ENCODE measurements at places on chromosomes 3 and 15.

- no peak for DNase-seq
These were observed 79.0 kb downstream of the SERPINI1 start for GRCh38 chr3:167814441-167814951.

GRCh38 chr15:25236143-25236860 is 202.5 kb downstream of the UBE3A start:
- DNase-seq: no peak

- DNase-seq: no peak
These were observed 45.9 kb downstream of the FAM43A start for GRCh38 chr3:194731506-194732073.

GRCh38 chr15:101803676-101804075 is 367 bp downstream of the OR4F6 start:
- DNase-seq: no peak

- DNase-seq: no peak
These were observed 228.6 kb upstream of the CMC1 start for GRCh38 chr3:28012830-28013229.

DNA sequence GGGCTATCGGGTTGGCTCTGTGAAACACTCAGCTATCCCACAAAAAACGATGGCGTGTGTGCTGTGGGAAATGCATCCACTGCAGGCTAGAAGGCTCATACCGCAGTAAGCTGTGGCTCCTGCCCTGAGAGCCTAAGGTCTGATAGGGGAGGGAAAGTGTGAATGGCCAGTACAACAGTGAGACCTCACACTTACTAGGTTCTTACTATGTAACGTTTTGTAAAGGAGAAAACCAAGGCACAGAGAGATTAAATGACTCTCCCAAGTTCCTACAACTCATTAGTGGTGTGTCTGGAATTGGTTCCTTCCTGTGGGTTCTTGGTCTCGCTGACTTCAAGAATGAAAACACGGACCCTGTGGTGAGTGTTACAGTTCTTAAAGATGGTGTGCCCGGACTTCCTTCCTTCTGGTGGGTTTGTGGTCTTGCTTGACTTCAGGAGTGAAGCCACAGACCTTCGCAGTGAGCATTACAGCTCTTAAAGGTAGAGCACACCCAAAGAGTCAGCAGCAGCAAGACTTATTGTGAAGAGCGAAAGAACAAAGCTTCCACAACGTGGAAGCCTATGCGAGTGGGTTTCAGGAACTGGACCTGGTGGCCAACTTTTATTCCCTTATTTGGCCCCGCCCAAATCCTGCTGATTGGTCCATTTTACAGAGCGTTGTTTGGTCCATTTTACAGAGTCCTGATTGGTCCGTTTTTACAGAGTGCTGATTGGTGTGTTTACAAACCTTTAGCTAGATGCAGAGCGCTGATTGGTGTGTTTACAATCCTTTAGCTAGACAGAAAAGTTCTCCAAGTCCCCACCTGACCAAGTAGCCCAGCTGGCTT is 161.7 kb downstream of the POLR2M start:
- DNase-seq: no peak

DNA sequence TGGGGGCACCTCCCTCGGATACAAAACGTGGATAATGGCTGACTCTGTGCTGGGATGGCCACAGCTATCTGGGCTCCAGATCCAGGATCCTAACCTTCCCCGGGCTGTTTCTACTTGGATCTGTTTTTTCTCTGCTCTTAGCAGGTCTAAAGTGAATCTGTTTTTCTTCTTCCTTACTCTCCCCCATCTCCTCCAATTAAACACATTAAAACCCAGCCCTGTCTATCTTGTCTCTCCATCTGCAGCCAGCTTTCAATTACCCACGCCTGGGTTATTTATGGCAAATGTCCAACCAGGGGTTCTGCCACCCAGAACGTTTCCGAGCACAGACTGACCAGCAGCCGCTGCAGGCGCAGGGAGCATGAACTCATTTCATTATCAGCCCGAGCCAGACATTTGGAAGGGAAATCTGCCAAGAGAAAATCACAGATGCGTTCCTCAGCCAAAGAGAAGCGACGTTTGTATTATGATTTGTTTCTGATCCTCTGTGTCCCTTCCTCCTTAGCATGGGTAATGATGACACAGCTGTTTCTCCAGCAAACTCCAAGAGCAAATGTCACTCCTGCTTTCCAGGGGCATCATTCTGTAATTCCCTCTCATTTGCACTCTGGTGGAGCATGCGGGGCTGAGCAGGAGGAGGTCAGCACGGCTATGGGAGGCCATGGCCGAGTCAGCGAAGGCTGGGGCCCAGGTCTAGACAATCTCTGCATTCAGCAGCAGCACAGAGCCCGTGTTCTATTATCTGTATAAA is 42.0 kb downstream of the UMPS start:
- no peak for DNase-seq

DNA sequence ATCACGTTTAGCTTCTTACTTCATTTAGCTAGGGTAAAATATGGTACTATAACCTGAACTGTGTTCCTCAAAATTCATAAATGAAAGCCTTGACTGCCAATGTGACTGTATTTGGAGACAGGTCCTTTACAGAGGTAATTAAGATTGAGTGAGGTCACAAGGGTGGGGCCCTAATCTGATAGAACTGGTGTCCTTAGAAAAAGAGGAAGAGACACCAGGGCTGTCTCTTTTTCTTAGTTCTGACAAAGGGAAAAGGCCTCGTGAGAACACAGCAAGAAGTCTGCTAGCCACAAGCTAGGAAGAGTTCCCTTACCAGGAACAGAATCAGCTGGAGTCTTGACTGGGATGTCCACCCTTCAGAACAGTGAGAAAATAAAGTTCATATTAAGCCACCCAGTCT is 162.7 kb downstream of the GMNC start:
- DNase-seq: no peak

DNA sequence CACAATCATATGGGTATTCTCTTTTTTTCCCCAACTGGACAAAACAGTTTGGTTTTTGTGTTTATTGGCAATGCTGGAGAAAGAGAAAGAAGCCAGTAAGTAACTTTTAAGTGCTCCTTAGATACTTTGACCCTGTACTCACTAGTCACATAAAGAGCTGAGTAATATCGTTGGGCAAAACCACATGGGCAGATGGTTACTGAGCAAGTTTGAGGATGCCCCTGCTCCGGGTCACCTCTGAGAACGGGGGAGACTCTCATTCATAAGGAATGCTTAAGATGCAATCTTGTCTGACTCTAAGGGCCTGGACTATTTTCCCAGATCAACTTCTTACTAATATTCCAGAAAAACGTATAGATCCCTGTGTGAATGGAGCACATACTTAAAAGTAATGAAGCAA is 106.4 kb upstream of the SLC2A2 start:
- DNase-seq: no peak

GRCh38 chr15:79002581-79002980 is 57.7 kb upstream of the CTSH start:
- DNase-seq: no peak

- DNase-seq: no peak
These were observed 52.6 kb downstream of the NSUN3 start for GRCh38 chr3:94115482-94115881.

- DNase-seq: no peak
These were observed 93.1 kb downstream of the AKAP13 start for GRCh38 chr15:85473455-85473854.

- no peak for DNase-seq
These were observed 219.0 kb upstream of the PROK2 start for GRCh38 chr3:72003936-72004335.

DNA sequence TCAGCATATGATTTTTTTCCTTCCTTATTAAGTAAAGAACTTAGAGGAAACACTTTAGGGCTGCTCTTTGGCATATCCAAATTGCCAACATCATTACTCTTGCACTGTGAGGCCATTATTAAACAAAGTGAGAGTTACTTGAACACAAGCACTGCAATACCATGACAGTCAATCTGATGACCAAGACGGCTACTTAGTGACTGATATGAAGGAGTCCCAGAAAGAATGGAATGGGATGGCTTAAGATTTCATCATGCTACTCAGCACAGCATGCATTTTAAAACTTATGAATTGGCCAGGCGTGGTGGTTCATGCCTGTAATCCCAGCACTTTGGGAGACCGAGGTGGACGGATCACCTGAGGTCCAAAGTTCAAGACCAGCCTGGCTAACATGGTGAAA is 55.2 kb downstream of the FAM98B start:
- DNase-seq: no peak

GRCh38 chr3:42053476-42053875 is 37.7 kb upstream of the TRAK1 start:
- no peak for DNase-seq

DNA sequence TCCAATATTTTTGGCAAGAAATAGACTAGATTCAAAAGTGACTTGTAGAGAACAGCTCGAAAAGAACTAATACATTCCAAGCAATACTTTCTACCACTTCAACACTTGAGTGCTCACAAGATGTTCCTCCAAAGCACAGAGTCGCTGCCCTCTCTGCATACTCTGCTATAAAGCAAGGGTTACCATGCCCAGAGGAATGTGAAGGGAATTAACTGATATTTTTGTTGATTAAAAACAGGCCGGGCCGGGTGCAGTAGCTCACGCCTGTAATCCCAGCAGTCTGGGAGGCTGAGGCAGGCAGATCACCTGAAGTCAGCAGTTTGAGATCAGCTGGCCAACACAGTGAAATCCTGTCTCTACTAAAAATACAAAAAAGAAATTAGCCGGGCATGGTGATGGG is 57.6 kb upstream of the CSPG5 start:
- DNase-seq: no peak

DNA sequence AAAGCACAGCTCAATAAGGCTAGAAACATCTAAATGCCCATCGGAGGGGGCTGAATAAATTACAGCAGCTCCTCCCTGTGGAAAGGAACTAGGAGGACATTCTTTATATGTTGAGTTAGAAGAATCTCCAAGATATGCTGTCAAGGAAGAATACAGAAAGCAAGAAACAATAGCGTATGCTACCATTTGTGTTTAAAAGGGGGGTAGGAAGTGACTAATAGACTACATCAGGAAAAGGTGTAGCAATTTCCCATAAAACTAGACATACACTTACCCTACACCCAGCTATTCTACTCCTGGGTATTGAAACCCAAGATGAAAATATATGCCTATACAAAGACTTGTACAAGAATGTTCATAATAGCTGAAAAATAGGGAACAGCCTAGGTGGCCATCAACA is 21.6 kb downstream of the SEC61A1 start:
- DNase-seq: no peak

GRCh38 chr3:55771503-55771902 is 284.4 kb upstream of the WNT5A start:
- no peak for DNase-seq

GRCh38 chr3:185677146-185677829 is 91.2 kb downstream of the SENP2 start:
- DNase-seq: no peak

DNA sequence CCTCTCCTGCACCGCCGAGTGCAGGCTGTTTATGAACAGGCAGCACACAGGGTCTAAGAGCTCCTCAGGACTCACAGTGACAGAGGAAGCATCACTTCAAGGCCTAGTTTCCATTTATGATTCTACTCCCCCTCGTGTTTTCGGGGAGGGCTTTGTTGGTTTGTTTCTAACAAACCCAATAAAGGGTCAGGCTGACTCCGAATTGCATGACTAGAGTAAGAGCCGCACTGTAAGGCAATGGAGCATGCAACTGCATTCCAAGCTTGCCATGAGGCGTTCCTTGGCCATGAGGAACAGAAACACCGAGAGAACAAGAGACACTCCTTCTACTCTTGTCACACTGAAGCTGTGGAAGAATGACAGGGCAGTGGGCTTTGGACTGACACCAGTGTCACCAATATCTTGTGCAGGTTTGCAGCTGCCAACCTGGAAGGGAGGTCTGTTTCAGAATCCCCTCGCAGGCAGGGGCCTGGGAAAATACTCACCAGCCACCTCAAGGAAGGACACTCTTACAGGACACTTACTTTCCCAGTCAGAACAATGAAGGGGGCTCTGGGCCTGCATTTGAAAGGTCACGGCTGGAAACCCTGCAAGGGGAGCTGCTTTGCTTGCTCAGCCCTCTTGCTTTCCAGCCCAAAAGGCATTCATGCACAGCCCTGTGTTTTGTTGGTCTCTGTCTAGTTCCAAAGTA is 96.8 kb downstream of the ADAMTS17 start:
- no peak for DNase-seq

DNA sequence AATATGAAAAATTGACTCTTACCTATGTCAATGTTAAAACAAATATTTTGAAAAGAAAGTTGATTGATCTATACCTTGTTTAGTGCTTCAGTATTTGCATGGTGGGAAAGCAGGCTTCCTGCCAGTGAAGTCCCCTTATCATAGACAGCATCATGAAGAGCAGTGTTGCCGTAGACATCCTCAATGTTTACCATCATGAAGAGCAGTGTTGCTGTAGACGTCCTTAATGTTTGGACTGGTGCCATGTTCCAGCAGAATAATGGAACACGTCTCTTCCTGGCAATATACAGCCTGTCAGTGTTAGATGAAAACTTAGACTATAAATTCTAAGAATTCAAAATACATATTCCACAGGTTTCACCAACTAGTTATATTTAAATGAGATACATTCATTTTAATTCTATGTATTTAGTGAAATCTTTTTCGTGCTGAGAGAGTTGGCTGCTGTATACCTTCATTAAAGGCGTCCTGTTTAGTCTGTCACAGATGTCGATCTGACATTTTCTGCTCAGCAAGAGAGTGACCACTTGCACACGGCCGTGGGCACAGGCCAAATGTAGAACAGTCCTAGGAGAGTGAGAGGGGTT is 116.8 kb downstream of the LMLN start:
- DNase-seq: no peak

DNA sequence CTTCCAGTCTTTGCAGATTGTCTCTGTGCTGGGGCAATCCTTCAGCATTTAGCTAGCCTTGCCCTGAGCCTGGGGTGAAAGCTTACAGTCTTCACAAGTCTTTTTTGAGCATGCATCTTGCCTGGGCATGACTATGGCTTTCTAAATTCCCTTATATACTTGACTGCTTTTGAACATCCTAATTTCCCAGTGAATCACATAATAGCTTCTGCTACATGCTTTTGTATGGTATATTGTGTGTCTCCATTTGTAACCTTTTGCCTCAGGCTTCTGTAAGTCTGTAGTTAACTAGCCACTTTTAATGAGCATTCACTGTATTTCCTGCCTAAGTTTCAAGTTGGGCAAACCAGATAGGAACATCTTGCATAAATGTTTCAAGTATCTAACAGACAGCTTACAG is 76.8 kb downstream of the CHCHD4 start:
- DNase-seq: no peak

- DNase-seq: no peak
These were observed 8.5 kb downstream of the MBNL1 start for GRCh38 chr3:152277198-152277597.

- no peak for DNase-seq
These were observed 799 bp downstream of the ABI3BP start for GRCh38 chr3:100992231-100993012.

Data from activated naive CD8-positive, alpha-beta T cell treated with anti-CD3 and anti-CD28 coated beads, Interleukin-2, amount 50 U/mL, for 16 hours (primary cell).